ENCODE measurements at places on chromosomes 5 and 9.

- DNase-seq: no peak
Observed at GRCh38 chr9:123999661-124000060, 11.9 kb upstream of the LHX2 start.

DNA sequence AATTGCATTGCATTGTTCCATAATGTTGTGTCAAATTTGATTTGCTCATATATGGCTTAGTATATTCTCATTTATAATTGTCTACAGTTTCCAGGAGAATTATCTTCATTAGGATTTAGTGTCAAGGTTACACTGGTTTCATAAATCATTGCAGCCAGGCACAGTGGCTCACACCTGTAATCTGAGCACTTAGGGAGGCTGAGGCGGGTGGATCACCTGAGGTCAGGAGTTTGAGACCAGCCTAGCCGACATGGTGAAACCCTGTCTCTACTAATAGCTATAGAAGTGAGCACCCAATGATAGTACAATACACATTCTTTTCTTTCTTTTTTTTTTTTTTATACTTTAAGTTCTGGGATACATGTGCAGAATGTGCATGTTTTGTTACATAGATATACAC is 282.5 kb downstream of the KIAA0825 start:
- no peak for DNase-seq

- peak; percentile 60 for DNase-seq
Observed at GRCh38 chr5:142819825-142820224, 49.6 kb downstream of the ARHGAP26 start.

DNA sequence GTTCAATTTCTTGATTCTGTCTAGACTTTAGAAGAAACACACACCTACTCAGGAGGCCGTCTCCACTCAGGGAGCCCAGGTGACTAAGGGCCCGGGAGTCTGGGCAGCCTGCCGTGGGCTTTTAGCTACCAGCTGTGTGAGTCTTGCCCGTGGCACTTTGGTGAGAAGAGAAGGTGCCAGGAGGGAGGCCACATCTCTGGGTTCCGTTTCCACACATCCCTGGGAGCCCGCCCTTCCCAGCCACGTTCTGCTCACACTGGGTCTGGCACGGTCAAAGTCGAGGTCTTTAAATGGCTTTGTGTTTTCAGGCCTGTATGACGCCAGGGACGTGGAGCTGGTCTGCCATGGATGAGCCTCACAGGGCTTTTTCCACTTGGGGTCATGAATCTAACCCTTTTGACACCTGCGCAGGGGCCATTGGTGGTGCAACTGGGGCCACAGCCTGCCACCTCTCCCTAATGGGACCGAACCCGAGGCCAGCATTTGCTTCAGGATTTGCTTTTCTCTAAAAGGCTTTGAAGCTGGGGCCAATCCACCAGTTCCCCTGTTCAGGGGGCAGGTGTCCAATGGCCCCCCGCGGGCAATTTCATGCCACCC is 17.2 kb upstream of the FCN2 start:
- DNase-seq: no peak

- no peak for DNase-seq
Observed at GRCh38 chr5:171371326-171371725, 16.3 kb upstream of the NPM1 start.

DNA sequence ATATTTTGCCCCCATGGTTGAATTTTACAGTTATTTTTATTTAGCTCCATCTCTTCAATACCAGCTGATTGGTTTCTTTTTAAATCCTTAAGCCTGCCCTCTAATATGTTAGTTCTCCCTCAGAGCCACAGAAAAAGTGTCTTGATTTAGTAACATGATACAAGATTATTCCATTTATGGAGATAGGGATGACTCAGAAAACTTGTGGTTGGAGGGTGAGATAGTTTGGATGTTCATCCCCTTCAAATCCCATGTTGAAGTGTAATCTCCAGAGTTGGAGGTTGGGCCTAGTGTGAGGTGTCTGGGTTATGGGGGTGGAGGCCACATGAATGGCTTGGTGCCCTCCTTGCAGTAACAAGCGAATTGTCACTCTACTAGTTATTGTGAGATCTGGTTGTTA is 115.7 kb downstream of the FBXO38 start:
- DNase-seq: no peak

- DNase-seq: no peak
Observed at GRCh38 chr9:84772511-84772910, 103.0 kb downstream of the NTRK2 start.

DNA sequence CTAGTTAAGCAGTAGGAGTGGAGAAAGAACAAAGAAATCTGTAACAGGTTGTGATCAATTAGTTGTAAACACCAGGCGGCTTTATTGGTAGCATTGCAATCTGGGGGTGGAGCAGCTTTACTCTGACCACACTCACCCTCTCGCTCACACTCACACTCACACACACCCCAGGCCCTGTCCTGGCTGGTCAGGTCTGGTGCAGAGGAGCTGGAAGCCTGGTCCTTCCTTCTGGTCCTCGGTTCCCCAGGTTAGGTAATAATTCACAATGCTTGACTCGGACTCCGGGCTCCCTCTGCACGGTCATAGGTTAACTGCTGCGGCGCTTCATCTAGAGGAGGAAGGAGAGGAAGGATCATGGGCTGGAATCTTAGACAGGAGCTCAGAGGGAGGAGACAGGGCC is 1.6 kb downstream of the CCL19 start:
- no peak for DNase-seq

DNA sequence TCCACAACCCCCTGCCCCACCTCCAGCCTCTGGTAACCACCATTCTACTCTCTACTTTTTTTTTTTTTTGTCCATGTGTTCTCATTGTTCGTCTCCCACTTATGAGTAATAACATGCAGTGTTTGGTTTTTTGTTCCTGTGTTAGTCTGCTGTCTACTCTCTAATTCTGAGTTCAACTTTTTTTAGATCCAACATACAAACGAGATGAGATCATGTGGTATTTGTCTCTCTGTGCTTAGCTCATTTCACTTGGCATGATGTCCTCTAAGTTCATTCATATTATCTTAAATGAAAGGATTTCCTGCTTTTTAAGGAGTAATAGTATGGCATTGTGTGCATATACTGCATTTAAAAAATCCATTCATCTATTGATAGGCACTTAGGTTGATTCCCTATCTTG is 130.9 kb downstream of the NMUR2 start:
- DNase-seq: peak; percentile 79

- DNase-seq: peak; percentile 67
Observed at GRCh38 chr9:131886826-131887225, 146.9 kb upstream of the RAPGEF1 start.

- no peak for DNase-seq
Observed at GRCh38 chr5:111745075-111745739, 11.8 kb downstream of the NREP start.

GRCh38 chr5:172896465-172896864 is 62.4 kb downstream of the ERGIC1 start:
- DNase-seq: no peak

DNA sequence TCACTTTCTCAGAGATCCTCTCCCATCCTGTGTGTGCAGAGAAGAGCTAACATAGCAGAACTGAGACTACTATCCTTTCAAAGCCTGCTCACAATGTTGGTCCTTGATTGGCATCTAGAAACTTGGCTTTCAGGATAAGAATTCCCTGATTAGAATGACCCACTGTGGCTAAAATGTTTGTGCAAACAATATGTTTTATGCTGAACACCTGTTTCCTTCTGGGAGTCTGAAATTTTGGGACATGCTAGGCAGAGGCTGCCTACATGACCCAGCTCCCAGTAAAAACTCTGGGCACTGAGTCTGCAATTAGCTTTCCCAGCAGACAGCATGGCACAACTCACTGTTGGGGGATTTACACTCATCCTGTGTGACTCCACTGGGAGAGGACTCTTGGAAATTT is 78.9 kb downstream of the CFAP95 start:
- no peak for DNase-seq

GRCh38 chr9:135275571-135276289 is 188.3 kb downstream of the OLFM1 start:
- peak; percentile 36 for DNase-seq

DNA sequence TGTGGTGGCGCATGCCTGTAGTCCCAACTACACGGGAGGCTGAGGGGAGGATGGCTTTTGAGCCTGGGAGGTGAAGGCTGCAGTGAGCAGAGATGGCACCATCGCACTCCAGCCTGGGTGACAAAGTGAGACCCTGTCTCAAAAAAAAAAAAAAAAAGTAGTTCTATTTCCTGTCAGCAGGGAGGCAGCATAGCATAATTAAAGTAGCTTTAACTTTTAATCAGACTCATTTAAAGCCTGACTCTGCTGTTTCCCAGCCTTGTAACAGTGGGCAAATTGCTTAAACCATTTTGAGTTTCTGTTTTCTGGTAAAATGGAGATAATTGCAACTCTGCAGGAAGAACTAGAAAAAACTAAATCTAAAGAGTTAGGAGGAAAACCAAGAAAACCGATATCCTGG is 31.2 kb downstream of the CNOT6 start:
- no peak for DNase-seq

GRCh38 chr5:100709771-100710170 is 174.6 kb downstream of the FAM174A start:
- DNase-seq: peak; percentile 55

DNA sequence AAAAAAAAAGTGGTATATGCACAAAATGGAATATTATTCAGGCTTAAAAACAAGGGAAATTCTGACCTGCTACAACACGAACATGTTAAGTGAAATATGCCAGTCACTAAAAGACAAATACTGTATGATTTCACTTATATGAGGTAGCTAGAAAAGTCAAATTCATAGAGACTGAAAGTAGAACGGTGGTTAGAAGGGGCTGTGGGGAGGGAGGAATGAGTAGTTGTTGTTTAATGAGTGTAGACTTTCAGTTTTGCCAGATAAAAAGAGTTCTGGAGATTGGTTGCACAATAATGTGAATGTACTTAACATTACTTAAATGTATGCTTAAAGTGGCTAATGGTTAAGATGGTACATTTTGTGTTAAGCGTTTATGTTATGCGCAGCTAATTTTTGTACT is 79.5 kb upstream of the IL12B start:
- no peak for DNase-seq

DNA sequence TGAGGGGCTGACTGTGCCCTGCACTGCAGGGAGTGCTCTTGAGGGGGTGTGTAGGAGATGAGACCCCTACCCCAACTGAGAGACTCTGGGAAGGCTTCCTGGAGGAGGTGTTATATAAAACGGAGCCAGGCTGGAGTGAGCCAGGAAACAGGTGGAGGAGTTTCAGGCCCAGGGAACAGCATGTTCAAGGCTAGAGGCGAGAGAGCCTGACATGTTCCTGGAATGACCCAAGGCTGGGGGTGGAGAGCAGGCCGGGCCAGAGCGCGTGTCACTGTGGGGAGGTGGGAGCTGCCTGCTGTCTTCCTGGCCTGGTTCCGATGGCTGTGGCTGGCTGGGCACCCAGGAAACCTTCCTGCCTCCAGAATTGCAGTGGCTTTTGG is 48.7 kb downstream of the RXRA start:
- peak; percentile 68 for DNase-seq

DNA sequence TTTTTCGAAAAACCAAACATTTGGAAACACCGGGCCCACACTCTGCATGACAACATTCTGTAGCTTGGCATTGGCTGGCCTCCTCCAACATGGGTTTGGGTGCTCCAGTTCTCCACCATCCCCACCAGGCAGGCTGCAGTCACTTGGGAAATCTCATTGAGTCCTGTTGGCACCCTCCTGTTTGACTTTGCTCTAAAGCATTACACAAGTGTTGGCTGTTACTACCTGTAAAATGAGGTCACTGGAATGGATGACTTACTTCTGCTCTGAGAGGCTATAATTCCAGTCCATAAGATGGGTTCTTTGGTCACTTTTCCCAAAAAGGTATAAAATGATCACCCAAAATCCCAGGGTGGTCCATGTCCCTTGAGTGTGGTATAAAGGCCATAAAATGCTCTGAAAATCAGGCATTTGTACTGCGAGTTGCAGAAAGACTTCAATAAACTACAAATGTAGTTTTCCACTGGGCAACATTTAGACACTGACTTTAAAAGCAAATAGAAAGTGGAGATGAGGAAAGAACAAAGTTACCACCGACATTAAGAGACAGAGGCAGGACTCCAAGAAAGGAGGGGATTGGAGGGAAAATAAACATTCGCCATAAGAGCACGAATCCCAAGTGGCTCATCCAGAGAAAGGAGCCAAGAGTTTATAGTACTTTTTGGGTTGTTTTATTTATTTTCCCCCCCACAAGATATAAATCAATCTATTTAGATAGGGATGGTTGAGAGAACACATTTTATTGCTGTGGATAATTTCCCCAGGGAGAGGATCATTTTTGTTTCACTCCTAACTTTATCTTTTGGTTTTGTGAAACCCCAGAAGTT is 295.1 kb downstream of the TLE1 start:
- DNase-seq: peak; percentile 95

- DNase-seq: no peak
Observed at GRCh38 chr9:104936291-104936690, 8.3 kb upstream of the ABCA1 start.

- DNase-seq: peak; percentile 63
Observed at GRCh38 chr5:169993485-169993790, 13.1 kb upstream of the INSYN2B start.

- no peak for DNase-seq
Observed at GRCh38 chr5:153824909-153825308, 213.8 kb downstream of the FAM114A2 start.
